NCI-H510A treated with DMSO at 0.1 percent for 48 hours (cell line): ENCODE measurements at places on chromosomes 4 and X.

- DNase-seq: no peak
Measured at GRCh38 chrX:48961585-48962091, 4.2 kb upstream of the OTUD5 start.

DNA sequence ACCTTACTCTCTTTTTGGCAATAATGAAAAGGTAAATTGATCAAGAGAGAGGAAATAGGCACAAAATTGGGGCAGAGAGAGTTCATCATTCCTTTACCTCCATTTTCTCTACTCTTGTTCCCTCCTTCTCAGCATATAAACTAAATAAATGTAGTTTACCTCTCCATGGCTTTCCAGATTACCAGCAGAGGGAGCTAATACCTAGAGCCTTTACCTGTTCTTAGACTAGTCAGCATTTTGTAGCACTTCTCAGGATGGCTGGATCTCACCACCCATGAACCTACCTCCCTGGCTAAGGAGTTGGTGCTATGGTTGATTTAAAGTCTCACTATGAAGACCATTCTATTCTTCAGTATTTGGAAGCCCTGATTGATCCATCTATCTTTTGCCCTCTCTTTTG, 15.7 kb downstream of the OFD1 start:
- peak; percentile 43 for DNase-seq

- no peak for DNase-seq
Measured at GRCh38 chr4:175767150-175767549, 44.9 kb downstream of the GPM6A start.

GRCh38 chrX:97685753-97686152, 802.0 kb downstream of the RPA4 start:
- peak; percentile 50 for DNase-seq

DNA sequence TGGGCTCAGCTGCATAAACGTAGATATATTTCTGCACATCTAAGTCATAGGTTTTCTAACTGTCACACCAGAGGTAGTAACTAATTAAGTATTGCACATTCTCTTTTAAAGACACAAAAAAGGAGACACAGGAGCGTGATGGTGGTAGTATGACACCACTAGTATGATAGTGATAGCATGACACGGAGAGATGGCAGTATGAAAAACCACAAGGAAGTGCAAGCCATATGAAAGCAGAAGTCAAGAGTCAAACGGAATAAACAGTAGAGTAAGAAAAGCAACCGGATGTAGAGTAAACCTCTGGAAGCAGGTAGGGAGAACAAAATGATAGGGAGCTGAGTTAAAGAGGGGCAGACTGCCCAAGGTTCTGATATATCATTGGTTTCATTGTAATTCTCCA, 382.2 kb upstream of the INTU start:
- no peak for DNase-seq

- no peak for DNase-seq
Measured at GRCh38 chrX:68989865-68990606, 161.2 kb downstream of the EFNB1 start.

- DNase-seq: no peak
Measured at GRCh38 chr4:113008135-113008534, 41.3 kb upstream of the ANK2 start.

DNA sequence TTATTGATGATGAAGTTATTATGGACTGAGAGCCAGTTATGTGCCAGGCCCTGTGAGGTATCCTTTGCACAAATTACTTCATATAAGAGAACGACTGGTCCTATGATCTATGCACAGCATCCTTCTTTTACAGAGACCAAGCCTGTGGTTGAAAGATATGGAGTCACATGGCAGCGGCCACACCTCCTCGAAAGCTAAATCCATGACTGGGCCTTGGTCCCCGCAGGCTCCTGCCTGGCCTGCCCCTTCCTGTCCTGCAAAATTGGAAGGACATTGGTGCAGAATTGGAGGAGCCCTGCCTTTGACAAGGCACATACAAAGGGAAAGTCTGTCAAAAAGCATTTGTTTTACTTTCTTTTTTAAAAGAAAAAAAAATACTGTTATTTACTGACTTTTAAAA, 18.3 kb downstream of the SORBS2 start:
- DNase-seq: no peak

GRCh38 chrX:1609311-1609710, 5.5 kb upstream of the ASMT start:
- no peak for DNase-seq

DNA sequence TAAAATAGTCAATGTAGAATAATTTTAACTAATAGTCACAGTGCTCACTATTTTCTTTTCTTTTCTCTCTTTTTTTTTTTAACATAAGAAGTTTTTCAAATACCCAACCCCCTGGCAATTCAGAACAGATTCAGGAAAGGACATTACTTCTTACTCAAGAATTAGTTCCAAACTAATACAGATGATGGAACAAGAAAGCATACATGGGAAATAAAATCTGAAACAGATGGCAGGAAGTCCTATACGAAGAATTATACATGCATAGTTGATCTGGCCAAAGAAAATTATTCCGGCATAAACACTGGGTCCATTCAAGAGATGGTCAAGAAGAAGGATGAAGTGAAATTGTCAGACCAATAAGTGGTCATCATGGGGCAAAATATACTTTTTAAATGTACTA, 614.4 kb upstream of the INTU start:
- no peak for DNase-seq

DNA sequence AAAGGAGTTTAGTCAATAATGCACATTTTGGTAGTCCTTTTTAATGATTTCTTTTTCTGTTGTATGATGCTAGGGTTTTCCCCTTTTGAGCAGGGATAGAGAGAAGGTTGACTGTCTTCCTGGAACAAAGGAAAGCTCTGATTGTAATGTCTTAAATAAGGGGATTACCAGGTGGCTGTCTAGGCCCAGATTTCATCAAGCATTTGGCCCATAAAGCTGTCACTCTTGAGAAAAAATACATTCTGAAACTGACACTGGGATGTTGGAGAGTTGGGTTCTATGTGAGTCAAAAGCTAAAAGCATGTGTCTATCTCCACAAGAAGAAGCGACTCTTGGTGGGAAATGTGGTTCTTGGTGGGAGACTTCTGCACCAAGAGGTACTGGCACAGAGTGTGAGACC, 26.4 kb downstream of the KIAA1210 start:
- no peak for DNase-seq

DNA sequence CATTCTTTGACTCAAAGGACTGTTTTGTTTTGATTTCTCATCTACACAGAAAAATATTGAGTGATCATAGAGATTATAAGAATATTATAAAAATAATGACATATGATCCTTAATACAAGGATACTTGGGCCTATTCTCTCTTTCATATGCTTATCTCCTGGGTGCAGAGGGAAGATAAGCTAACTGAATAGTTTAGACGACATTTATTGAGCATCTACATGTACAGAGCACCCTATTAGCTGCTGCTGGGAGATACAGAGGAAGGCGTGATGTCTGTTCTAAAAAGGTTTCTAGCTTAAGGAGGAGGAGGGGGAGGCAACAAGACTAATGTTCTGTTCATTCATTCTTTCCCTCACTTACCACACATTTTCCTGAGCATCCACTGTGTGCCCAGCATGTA, 106.8 kb downstream of the HDAC8 start:
- no peak for DNase-seq

- no peak for DNase-seq
Measured at GRCh38 chr4:4481399-4481994, 60.4 kb downstream of the STX18 start.

DNA sequence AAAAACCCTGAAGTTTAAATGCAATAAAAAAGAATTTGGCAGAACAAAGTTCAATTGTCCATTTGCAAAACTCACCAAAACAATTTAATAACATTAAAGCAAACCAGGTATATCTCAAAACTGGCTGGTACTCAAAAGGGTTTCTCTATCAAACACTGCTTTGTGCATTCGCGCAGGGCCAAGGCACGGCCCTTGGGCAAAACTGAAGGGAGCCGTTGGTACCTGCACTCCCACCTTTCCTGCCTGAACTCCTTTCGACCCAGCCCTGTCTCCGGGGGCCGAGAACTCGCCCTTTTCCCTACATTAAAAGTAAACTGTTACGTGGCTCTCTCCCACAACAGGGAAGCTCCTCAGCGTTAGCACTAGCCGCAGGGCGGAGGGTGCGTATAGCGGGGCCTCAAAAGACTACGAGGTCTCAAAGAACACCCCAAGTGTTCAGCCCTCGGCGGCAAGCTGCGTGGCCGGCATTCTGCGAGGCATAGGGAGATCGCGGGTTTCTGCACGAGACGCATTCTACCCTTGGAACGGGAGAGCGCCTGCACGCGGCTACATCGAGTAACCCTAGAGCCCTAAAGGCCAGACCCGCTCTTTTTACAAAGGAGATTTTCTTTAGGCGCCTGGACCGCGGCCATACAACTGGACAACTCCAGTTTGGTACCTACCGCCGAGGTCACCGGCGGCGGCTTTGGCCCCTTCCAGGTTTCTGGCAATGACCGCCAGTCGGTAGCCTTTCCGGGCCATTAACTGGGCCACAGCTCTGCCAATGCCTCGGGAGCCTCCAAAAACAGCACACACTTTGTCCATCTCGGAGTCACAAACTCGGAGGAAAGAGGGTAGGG, 550 bp downstream of the CBR4 start:
- peak; percentile 23 for DNase-seq

- DNase-seq: no peak
Measured at GRCh38 chr4:119517361-119518229, 111.0 kb downstream of the PDE5A start.

- DNase-seq: no peak
Measured at GRCh38 chr4:7103607-7104365, 35.9 kb upstream of the GRPEL1 start.

DNA sequence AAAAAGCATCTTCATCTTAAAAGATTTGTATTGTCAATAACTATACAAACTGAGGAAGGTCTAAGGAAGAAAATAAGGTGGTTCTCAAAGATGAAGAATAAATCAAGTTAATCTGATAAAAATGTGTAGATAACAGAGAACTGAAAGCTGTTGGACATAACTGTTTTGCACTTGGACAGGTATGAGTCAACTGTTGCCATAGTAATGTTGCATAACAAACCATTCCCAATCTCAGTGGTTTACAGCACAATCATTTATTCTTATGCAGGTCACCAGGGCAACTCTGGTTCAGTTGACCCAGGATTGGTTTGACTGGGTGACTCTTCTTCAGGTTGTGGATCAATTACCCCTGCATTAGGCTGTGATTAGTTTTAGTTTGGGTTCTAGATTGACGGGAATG, 2197.7 kb downstream of the ARAP2 start:
- no peak for DNase-seq

GRCh38 chr4:114603497-114603896, 4.9 kb downstream of the UGT8 start:
- no peak for DNase-seq

DNA sequence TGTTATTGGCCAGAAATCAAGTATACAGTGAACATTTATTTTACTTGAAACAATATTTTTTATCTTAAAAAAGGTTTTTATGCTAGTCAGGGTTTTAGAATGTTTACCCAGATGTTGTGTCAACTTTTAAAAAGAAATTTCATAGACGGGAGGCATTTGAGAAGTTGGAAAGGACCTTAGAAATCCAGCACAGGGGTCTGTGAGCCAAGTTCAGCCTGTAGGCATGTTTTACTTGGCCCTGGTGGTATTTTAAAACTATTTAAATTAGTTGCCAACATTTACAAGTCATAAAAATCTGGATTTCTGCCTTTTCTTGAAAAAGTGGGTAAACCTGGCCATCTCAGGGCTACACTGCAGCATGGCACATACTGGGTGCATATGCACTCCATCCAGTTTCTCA, 25.5 kb upstream of the FHL1 start:
- DNase-seq: no peak

DNA sequence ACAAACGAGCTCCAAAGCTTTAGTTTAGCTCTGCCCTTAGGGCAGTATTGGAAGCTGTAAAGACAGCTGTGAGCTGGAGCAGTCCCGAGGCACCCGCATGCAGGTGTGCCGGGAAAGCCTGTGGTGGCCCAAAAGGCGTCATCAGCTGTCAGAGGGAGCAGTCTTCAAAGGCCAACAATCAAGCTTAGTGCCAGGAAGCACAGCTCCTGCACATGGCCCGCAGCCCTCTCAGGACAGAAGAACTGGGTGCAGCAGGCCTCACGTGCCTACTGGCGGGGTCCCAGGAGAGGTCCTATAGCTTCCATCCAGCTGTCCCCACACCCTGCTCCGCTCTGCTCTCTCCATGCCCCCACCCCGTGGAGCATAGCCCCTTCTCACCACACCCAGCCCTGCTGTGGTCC, 92.2 kb upstream of the TRIM2 start:
- DNase-seq: no peak

GRCh38 chr4:69122476-69122875, 26.2 kb downstream of the UGT2B7 start:
- DNase-seq: no peak

DNA sequence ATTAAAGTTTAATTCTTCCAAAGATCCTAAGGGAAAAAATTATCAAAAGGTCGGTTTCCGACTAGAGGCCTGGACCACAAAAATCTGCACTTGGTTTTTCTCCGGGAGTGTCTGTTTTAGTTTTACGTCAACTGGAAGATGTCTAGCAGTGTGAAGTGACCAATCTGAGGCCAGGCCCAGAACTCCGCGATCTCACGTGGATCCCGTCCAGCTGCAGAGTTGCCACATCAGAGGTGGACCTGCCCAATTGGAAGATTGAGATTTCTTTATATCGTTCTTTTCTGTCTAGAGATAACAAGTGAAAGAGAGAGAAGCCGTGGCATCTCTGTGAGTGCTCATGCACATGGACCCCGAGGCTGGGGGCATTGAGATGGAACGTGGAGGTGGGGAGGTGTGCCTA, 115.8 kb downstream of the AFF1 start:
- no peak for DNase-seq

GRCh38 chr4:178296669-178297068, 854.4 kb upstream of the AGA start:
- DNase-seq: no peak
